ENCODE measurements at places on chromosomes 7 and 10.

DNA sequence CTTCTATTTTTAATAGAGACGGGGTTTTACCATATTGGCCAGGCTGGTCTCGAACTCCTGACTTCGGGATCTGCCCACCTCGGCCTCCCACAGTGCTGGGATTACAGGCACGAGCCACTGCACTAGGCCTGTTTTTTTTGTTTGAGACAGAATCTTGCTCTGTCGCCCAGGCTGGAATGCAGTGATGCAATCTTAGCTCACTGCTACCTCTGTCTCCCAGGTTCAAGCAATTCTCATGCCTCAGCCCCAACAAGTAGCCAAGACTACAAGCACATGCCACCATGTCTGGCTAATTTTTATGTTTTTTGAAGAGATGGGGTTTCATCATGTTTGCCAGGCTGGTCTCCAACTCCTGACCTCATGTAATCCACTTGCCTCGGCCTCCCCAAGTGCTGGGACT lies 73.7 kb downstream of the TYW1B start:
- DNase-seq: no peak

DNA sequence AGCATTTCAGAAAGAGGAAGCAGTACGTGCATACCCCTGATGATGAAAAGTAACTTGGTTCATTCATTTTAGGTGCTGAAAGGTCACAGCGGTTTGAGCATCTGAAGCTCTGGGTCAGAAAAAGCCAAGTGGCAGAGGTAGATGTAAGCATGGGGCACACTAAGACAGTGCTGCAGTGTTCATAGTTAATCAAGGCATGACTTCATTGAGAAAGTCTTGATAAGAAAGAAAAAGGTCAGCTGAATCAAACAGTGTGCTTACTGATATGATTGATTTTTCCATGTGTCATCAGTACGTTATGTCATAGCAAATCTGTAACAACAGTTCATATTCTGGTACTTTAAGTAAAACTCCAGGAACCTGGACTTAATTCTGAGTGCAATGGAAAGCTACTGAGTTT lies 107.7 kb upstream of the PCLO start:
- DNase-seq: no peak

GRCh38 chr7:37916673-37917660 lies at the start of gene SFRP4:
Gene SFRP4 (minus strand): TSS chr7:37916817. CDS start chr7:37916537, 280 bp downstream.
- peak; percentile 23 for DNase-seq

DNA sequence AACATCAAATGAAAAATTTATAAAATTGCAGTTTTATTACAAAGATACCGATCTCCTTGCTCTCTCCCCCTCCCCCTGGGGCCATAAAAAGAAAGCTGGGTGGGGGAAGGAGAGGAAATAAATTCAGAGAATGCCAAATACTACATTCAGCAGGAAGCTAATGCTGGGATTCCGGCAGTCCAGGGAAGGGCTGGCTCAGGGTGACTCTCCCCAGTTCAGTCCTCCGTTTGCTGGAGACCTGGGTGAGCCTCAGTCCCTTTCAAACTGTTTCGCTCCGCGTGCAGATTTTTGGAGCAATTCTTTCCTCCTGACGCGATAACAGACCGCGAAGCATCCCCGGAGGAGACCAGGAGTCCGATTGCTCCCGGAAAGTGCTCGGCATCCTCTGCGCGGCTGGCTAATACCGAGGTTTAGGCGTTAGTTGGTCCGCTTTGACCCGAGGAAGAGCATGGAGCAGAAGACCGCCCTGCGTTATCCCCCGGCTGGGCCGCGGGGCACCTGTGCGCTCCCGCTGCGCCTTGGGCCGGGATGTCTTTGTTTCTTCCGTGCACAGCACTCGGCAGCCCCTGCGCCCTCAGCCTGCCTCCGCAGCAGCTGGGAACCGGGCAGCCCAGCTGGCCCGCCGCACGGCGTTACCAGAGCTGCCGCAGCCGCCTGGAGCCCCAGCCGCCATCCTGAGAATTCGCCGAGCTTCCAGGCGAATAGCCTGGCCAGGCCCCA lies 3.9 kb upstream of the HOXA2 start:
- DNase-seq: no peak

GRCh38 chr10:62619413-62619738 lies 185.1 kb upstream of the ADO start:
- DNase-seq: no peak

GRCh38 chr7:155598810-155599210 lies 45.7 kb upstream of the RBM33 start:
- peak; percentile 58 for DNase-seq

GRCh38 chr7:123271856-123272255 lies 72.1 kb upstream of the SLC13A1 start:
- DNase-seq: no peak

DNA sequence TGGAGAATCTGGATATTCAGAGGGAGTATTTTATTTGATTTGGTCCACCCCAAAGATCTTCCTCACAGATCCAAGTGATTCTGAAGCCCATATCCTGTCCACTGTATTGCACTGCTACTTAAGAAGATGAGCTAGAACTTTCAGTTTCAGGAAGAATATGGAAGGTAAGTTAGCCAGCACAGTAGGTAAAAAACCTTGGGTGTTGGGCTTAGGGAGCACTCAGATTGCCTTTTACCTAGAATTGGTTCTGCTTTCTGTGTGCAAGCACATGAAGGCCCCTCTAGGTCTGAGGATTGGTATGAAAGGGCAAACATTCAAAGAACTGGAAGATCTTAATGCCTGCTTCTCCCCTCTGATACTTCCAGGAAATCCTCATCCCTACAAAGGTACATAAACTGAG lies 146.7 kb upstream of the COL1A2 start:
- DNase-seq: no peak

DNA sequence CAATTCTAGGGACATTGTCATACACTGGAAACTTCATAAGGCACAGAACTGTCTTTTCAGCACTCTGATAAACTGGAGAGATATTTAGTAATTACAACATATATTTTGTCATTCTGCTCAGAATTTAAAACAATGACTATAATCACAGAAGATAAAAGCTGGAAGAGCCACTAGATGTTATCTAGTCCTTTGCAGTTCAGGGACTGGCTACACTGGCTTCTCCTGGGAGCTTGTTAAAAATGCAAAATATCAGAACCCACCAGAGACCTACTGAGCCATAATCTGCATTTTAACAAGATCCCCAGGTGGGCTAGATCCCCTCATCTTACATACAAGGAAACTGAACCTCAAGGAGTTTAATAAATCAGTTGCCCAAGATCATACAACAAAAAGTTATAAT lies 32.3 kb downstream of the IDE start:
- DNase-seq: no peak

- no peak for DNase-seq
Observed at GRCh38 chr10:67612577-67613537, 83.1 kb downstream of the CTNNA3 start.

- no peak for DNase-seq
Observed at GRCh38 chr10:114766470-114766869, 55.1 kb upstream of the FHIP2A start.

DNA sequence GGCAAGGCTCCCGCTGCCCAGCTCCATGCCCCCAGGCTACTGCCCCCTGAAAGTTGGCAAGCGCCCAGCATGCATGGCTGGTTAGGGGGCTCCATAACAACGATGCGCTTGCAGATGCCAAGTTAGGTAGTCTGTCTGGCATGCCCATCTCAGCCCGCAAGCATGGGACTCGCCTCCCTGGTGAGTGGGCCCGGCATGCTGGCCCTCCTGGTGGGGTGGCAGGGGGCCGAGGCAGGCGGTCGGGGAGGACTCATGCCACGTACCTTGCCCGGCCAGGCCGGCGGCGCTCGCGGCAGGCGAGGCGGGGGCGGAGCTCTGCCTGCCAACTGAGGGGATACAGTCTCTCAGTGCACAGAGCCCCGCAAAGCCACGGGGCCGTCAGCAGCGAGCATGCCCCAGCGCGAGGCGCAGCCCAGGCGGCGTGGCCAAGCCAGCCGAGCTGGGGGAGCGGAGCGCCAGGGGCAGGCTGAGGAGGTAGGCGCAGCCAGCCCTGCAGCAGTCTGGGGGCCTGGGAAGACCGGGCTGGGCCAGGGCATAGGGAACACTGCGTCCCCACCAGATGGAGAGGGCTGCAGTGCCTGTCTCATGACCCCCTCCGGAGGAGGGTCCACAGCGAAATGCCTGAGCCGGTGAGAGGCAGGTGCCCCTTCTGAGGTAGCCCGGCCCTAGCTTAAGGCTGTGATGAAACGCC lies 28.0 kb upstream of the NDST2 start:
- DNase-seq: no peak

DNA sequence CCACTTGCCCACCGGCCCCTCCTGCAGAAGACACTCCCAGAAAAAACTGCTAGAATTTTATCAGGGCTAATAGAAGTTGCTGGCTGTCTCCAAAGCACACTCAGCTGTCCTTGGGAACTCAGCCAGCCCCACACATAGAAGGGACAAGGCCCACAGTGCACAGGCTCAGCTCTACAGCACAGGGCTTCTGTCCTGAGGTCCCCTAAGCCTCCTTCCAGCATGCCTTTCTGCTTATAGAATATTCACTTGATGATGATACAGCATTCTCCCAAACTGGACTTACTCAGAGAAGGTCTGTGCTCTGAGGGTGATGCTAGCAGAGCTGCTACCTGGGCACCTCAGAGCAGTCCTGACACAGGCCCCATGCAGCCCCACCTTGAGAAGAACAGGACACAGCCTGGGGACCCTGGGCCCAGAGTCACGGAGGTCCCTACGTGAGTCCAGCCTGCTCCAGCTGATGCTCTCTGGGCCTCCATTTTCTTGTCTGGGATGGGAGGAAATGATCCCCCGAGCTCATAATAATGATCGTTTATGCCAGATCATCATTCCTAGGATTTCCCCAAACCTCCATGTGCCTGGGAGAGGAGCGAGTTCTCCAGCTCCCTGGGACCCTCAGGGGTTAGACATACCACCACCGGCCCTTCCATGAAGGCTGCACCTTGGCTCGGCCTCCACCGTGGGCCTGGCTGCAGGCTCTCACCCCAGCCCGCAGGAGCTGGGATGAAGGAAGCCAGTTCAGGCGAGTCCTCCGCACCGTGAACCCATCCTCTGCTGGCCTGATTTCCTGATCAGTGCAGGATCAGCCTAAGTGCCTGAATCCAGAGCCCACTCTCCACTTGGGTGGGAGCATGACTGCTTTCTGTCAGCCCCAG lies 145.6 kb downstream of the ZNF248 start:
- DNase-seq: no peak

GRCh38 chr10:64733980-64734379 lies 1212.8 kb downstream of the REEP3 start:
- no peak for DNase-seq

- no peak for DNase-seq
Observed at GRCh38 chr7:141444961-141445360, 106.2 kb upstream of the AGK start.

DNA sequence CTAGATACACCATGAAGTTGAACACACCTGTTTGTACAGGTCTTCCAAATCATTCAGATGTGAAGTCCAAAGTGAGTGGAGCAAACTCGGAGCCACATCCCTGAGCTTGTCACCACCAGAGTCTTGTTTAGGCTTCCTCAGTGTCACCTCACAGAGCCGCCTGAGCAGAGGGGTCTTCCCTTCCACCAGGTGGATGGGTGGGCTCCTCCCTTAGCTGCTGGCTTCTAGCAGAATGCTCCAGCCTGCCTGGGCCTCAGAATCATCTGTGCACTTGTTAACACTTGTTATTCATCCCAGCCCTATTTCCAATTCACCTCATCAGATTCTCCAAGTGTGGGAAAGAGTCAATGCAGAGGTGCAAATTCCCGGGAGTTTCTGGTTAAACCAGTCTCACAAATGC lies 32.5 kb downstream of the C10orf71 start:
- DNase-seq: no peak

- no peak for DNase-seq
Observed at GRCh38 chr10:133032976-133033741, 54.6 kb upstream of the ADGRA1 start.

DNA sequence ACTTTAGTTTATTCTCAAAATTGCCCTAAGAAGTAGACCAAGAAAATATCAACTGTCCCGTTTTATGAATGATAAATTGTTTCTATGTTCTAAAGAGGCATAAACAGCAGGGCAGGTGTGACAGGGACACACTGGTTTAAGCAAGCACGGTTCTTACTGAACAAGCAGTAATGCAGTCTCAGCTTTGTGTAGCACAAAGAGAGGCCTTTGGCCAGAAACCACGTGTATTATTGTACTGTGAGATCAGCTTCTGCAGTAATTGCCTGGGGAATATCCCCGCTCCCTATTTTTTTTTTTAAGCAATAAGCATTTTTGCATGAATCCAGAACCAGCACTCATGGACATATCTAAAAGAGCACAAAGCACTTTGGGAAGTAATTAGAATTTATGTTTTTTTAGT lies 255.4 kb downstream of the WDR11 start:
- DNase-seq: no peak

DNA sequence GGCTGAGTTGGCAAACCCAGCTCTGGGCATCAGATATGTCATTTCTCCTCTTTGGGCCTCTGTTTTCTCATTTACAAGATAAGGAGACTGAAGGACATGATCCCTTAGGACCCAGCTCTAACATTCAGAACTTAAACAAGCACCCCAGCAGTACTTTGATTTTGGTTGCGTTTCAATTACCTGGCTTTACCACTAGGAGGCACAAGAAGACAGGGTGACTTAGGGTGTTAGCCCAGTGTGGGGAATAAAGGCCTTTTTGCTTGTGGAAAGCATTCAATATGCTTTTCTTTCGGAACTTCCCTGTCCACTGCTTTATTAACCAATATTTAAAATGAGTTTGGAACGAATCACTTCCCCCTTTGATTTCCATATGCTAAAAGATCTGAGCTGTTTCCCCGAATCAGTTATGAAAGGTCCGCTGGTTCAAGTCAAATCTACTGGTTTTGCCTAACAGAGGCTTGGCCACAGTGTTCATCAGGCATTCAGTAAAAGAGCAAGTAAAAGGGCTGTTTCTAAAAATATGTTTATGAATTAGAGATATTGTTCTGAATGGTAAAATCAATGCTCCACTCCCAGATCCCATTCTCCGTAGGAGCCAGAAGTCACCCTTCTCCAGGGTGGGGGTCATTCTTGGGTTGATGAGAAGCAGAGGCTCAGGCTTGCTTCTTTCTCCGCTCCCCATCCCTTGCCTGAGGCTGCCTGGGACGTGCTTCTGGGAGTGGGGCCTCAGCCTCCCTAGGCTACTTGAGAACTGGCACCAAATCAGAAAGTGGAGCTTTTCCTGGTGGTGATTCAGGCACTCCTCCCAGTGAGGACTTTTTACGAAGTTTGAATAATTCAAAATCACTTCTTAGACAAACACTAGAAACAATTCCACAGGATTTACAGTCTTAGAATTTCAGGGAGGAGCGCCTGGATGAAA lies 105.5 kb downstream of the MYOF start:
- peak; percentile 79 for DNase-seq

- DNase-seq: no peak
Observed at GRCh38 chr7:141562036-141562435, 10.8 kb downstream of the AGK start.

DNA sequence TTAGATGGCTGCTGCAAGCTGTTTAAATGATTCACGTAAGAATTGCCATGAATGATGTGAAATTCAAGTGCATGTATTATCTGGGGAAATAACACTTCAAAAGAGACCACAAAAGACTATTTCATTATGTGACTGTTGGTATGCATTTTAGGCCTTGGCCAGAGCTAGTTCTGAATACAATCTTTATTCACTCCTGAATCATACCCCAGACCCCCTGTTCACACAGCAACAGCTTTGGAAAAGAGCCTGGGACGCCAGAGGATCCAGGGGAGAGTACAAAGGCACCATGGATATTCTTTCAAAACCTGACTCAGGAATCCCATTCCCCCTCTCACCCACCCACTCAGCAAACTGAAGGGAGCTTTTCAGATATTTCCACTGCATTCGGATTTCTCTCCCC lies 377.1 kb upstream of the DPP6 start:
- DNase-seq: no peak

Measured in NCI-H1694 (cell line).